Caki2 (cell line): ENCODE measurements at places on chromosomes 7 and 10. TPM values are rescaled to one million over a fixed set of nuclear protein-coding genes. Genes with fewer than 3 reads are reported as not detected.
A peak's percentile ranks its signal among the peaks of the same experiment; 100 is the strongest.

Gene SLC25A28
- 21.4 and 26.6 TPM in 2 replicates for total RNA-seq

Gene GOLGA7B
- 5.1 and 5.4 TPM in 2 replicates for total RNA-seq

- peak; percentile 50 for DNase-seq
These were observed 39.6 kb upstream of the HSPB1 start for GRCh38 chr7:76262683-76263402.

Gene NUTM2D
- total RNA-seq: 2.1 and 3.2 TPM in 2 replicates

Gene FFAR4
- total RNA-seq: not detected in 2 replicates

- no peak for DNase-seq
These were observed 75.2 kb upstream of the CELF2 start for GRCh38 chr10:10942441-10942840.

Gene DLX6
- total RNA-seq: 0.54 and 4.3 TPM in 2 replicates

GRCh38 chr7:117982071-117983055 lies 109.1 kb upstream of the CTTNBP2 start:
- no peak for DNase-seq

- no peak for DNase-seq
These were observed 28.6 kb upstream of the ZEB1 start for GRCh38 chr10:31290386-31290785.

DNA sequence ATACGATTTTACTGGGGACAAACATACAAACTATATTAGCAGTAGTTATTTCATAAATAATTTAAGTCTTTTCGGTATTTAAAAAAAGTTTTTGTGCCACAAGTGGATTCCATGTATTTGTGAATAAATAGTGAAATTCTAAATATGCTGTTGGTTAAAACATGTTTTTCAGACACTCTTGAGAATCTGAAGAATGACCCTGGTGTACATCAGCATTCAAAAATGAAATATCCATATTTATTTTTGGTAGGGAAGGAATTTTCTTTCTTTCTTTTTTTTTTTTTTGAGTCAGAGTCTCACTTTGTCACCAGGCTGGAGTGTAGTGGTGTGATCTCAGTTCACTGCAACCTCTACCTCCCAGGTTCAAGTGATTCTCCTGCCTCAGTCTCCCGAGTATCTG lies 136.1 kb upstream of the CDK6 start:
- DNase-seq: no peak

Gene CYP3A5
- 0.49 and 6.0 TPM in 2 replicates for total RNA-seq

DNA sequence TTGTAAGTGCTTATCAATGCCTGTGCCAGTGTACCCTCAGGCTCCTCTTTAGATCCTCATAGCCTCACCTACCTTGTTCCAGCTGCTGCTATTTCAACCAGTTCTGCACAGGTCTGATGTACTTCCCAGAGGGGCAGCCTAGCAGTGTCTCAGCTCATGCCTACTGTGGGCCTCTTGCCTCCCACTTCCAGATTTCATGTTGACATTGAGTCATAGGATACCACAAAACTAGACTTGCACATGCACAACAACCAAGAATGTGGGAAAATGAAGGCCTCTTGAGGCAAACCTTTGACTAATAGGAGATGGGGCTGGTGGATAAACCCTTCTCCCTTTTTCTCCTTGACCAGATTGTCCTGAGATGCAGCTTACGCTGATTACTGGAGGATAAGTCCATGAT lies 31.0 kb downstream of the PON3 start:
- no peak for DNase-seq

DNA sequence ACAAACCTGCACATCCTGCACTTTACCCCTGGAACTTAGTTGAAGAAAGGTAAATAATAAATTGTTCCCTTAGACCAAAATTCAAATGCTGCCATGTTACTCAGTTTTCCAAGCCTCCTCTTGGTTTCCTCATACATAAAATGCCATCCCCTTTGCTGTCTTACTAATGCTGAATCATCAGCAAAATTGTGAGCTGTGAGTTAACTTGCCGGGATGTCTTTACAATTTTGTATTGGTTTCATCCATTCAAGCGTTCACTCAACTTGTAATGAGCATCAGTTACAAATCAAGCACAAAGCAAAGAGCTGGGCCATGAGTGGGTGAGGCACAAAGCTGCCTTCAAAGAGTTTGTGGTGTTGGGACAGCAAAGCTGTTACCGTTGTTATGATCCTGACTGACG lies 395.8 kb upstream of the ZMIZ1 start:
- peak; percentile 43 for DNase-seq

GRCh38 chr10:118698421-118698820 lies 56.3 kb downstream of the CACUL1 start:
- peak; percentile 23 for DNase-seq

- no peak for DNase-seq
These were observed 5.1 kb upstream of the TACC2 start for GRCh38 chr10:121983852-121984251.

DNA sequence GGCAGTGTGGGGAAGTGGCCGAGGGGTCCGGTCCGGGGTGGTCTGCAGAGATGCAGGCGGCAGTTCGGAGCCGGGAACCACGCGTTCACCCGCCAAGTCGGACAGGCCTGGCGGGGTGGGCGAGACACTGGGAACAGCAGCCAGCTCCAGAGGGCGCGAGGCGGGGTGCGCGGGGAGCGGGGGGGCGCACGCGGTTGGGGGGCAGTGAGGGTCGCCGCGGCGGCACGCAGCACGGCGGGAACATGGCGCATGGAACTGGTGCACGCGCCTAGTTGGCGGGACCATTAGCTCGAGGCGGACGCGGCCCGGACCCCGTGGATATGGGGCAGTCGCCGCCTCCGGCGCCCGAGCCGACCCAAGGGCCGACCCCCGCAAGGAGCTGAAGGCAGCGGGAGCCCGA lies 635.9 kb downstream of the ZNF37A start:
- DNase-seq: no peak

Gene UTF1
- not detected in 2 replicates for total RNA-seq

Gene FLNC
- total RNA-seq: 0.12 TPM in 1 of 2 replicates, not detected in the other

- no peak for DNase-seq
These were observed 391.4 kb upstream of the AKR1E2 start for GRCh38 chr10:4434516-4435071.

GRCh38 chr7:26349005-26349915 lies 57.6 kb downstream of the SNX10 start:
- DNase-seq: peak; percentile 27

GRCh38 chr7:81135324-81135723 lies 216.5 kb upstream of the SEMA3C start:
- no peak for DNase-seq
